ENCODE measurements at places on chromosomes 13 and 19.
A peak's percentile ranks its signal among the peaks of the same experiment; 100 is the strongest.

DNA sequence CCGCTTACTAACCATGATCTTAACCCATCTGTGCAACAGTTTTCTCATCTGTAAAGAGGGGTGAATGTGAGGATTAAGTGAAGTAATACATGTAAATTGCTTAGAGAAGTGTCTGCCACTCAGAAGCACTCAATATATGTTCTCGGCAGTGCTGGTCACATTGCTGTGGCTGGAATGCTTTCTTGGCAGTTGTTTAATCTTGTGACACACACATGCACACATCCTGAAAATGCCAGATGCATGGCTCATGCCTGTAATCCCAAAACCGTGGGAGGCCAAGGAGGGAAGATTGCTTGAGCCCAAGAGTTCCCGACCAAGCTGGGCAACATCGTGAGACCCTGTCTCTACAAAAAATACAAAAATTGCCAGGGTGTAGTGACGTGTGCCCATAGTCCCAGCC is 4.9 kb upstream of the DMKN start:
- no peak for DNase-seq

- DNase-seq = no peak
Observed at GRCh38 chr19:11563532-11563931, 4.5 kb upstream of the ELOF1 start.

DNA sequence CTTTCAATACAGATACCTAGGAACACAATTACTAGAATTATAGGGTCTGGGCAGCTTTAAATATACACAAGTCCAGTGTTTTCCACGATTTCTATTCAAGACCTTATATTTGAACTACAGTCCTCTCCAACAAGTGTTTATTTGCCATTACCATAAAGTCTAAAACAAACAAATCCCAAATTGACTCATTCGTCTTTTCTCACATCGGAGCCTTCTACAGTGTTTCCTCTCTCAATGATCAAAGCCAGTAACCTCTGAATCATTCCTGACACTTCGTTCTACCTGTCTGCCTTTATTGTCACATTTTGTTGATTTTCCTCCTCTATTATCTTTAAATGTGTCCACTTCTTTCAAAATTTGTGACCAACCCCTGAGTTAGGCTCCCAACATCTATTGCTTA is 1356.5 kb upstream of the SLC10A2 start:
- DNase-seq = no peak

DNA sequence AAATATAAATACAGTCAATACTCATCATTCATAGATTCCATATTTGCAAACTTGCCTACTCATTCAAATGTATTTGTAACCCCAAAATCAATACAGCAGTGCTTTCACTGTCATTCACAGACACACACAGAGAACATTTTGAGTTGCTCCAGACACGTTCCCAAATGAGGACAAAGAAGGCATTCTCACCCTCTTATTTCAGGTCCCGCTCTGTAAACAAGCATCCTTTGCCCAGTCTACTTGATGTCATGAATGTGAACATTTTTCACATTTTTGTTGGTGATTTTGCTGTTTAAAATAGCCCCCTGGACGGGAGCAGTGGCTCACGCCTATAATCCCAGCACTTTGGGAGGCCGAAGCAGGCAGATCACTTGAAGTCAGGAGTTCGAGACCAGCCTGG is 15.5 kb downstream of the C19orf47 start:
- DNase-seq = no peak

GRCh38 chr19:18718015-18718526 is 34.6 kb downstream of the CRTC1 start:
- DNase-seq = no peak

DNA sequence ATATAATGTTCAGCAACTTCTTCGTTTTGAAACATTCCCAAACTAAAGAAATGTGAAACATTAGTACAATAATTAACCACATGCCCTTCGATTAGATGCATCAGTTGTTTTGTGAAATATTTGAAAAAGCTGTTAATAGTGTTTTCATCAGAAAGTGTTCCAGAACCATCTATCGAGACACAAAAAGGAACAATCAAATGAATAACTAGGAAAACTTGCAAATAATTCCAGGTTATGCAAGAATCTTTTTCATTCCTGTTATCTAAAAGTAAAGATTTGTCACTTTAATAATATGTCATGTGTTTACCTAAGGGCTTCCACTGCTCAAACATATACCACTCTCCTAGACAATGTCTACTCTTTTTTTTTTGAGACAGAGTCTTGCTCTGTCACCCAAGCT is 904.2 kb upstream of the MIR17HG start:
- DNase-seq = no peak

GRCh38 chr19:51097166-51097738 is 11.0 kb downstream of the CTU1 start:
- peak; percentile 66 for DNase-seq

- DNase-seq = peak; percentile 88
Observed at GRCh38 chr19:40613690-40614621, 12.8 kb downstream of the LTBP4 start.

GRCh38 chr13:46526100-46526735 is 26.8 kb upstream of the LRCH1 start:
- no peak for DNase-seq

GRCh38 chr13:30373727-30374126 is 48.6 kb upstream of the UBE2L5 start:
- no peak for DNase-seq

GRCh38 chr19:35030257-35031071 is at the start of gene SCN1B:
Gene SCN1B, plus strand, starts transcription at chr19:35030470. Its CDS starts 351 bp downstream, at chr19:35030821.
- DNase-seq = peak; percentile 35

DNA sequence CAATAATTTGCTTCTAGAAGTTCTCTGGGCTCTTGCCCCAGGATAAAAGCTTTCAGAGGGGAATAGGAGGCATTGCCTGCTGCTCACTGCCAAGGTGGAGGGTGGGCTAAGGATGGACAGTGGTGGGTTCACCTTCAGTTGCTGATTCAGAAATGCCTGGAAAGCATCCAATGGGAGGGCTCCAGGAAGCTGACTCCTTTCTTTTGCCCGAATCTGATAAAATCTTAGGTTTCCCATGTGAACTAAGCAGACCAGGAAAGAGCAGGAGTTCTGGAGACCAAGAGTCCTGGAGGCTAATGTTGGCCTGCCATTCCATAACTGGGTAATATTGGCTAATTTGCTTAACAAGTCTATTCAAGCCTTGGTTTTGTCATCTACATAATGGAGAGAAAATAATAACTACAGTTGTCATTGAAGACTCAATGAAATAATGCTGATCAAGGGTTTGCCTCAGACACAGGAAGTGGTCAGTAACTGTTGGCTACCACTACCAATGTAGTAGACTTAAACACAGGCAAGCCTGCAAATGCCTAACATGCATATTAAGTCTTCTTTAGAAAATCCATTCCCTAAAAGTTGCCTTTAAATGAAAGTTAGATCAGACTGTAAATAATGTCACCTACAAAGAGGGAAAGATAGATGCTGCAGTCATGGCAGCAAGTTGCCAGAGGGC is 528.4 kb upstream of the NBEA start:
- DNase-seq = no peak

GRCh38 chr13:86741762-86742285 is 929.3 kb upstream of the SLITRK5 start:
- DNase-seq = no peak

- DNase-seq = peak; percentile 48
Observed at GRCh38 chr19:1860042-1860775, 3.2 kb downstream of the KLF16 start.

DNA sequence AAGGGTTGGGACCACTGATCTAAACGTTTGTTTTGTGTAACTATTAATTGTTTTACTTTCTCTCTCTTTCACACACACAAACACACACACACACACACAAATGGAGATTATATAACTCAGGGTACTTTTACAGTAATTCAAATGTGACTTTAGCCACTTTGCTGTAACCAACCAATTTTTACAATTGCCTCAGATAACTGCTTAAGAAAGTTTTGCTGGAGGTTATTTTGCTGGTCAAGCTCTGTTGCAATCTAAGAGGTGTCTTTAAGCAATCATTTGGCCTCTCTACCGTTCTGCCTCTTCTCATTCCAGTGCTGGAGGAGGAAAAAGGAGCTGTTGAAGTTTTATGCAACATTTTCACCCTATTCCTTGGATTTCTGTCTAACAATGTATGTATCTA is 63.0 kb downstream of the TBC1D4 start:
- DNase-seq = no peak

- DNase-seq = no peak
Observed at GRCh38 chr19:18490728-18491127, 31.1 kb downstream of the ELL start.

- DNase-seq = no peak
Observed at GRCh38 chr13:30307971-30308290, 580 bp upstream of the KATNAL1 start.

- no peak for DNase-seq
Observed at GRCh38 chr19:40228863-40229262, 2.4 kb upstream of the CCNP start.

- DNase-seq = no peak
Observed at GRCh38 chr13:43797869-43798268, 11.1 kb upstream of the ENOX1 start.

GRCh38 chr19:29247051-29247450 is 34.1 kb upstream of the UQCRFS1 start:
- DNase-seq = no peak

DNA sequence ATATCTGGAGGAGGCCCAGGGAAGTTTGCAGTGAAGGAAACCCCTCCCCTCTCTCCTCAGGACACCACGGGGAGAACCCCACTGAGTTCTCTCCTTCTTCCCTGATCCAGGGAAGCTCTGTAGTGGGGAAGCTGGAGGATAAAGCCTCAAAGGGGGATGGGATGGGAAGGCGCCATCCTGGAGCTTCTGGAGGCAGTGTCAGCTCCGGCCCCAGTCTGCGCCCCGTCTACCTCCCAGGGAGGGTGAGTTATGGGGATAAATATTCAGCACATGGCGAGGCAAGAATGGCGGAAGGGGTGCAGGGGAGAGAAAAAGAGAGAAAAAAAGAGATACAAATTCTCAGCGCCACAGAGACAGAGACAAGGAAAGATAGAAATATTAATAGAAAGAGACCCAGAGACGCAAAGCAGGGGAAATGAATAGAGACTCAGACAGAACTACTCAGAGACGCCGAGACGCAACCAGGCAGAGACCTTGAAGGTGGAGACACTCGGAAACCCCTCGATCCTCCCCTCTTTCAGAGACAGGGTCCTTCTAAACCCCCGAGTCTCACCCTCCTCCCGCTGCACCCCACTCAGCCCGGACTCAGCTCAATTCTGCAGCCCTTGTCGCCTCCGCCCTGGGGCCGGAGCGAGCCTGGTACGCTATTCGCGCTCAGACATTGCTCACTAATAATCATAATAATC is 23.6 kb downstream of the OLFM2 start:
- DNase-seq = no peak

DNA sequence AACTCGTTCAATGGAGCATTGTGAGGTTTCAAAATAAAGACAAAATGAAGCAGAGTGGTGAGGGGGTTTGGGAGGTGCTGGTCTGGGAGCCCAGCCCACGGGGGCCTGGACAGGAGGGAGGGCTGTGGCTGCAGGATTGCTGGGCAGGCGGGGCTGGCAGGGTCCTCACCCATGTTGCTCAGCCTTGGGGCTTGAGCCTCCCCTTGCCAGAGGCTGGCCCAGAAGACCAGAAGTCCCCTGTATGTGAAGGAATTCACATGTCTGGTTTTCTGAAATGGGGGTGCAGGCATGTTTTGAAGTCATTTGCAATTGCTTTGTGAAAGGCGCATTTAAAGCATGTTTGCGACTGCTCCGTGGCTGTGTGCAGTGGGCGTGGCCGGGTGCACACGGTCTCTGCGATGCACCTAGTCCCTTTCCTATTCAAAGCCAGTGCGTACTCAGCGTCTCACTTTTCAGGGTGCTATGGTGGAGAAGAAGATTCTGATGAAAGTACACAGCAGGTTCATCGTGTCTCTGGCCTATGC is 2.3 kb downstream of the GRK1 start:
- no peak for DNase-seq

- no peak for DNase-seq
Observed at GRCh38 chr13:109162248-109163036, 533.0 kb downstream of the MYO16 start.

- no peak for DNase-seq
Observed at GRCh38 chr19:47197141-47197540, 33.9 kb downstream of the BBC3 start.

DNA sequence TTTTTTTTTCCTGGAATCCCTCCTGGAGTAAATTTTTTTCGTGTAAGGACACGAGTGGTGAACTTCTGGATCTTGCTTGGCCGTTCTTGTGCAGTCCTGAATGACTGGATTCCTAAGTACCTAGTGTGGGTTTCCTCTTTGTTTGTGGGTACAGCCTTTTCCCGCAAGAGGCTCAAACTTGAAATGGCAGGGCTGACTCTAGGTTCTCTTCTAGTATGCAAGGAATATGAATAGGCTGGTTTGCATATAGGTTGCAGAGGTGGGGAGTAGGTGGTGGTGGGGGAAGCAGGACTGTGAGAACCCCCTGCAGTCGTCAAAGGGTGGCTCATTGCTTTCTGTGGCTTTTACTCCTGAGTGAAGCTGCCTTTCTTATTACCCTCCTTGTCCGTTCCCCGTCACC is 13.6 kb downstream of the UBAC2 start:
- DNase-seq = no peak

DNA sequence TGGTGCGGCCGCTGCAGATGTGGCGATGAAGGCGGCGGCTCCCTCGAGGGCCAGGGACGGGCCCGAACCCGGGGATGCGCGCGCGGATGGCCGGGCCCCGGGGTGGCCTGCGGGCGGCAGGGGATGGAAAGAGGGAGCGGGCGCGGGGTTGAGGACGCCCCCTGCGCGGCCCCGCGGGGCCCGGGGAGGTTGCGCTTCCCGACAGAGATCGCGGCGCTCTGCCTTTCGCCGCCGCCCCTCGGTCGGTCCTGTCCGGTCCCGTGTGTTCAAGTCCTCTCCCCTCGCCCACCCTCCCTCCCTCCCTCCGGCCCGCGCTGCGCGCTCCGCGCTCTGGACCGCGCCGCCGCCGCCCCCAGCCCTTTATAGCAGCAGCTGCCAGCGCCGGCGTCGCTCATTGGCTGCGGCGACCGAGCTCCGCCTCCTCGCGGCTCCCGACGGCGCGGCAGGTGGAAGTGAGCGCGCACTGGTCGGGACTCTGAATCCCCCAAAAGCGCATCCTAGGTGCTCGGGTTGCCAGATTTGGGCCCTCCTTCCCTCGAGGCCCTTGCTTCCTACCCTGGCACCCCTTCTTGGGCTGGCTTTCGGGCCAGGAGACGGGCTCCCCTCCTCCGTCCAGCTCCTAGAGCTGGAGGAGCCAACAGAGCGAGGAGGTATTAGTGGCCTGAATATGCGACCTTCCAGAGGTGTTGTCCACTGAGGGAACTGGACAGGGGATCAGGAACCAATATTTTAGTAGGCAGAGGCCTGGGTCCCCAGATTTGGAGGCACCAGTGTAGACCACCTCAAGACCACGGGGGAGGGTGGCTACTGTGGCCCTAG is at the start of gene ELAVL3:
Gene ELAVL3, minus strand, starts transcription at position 332 of the 819 bp plus-strand sequence. CDS start 438 bp downstream, outside the sequence.
- peak; percentile 78 for DNase-seq

- no peak for DNase-seq
Observed at GRCh38 chr13:55341891-55342290, 1798.8 kb upstream of the PRR20A start.

DNA sequence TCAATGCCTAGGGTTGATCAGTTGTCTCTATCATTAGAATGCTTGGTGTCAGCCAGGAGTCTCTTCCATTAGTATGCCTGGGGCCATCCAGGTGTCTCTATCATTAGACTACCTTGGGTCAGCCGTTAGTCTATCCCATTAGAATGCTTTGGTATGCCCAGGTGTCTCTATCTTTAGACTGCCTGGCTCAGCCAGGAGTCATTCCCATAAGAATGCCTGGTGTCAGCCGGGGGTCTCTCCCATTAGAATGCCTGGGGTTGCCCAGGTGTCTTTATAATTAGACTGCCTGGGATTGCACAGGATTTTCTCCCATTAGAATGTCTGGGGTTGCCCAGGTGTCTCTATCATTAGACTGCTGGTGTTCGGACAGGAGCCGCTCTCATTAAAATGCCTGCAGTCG is 1442.9 kb downstream of the UQCRFS1 start:
- DNase-seq = no peak
